ENCODE measurements at places on chromosomes 6 and 20. TPM values are rescaled to one million over a fixed set of nuclear protein-coding genes. Genes with fewer than 3 reads are reported as not detected.

GRCh38 chr20:62529896-62530642 is 54.3 kb upstream of the GATA5 start:
- no peak for DNase-seq

GRCh38 chr6:147666255-147666654 is 157.8 kb downstream of the SAMD5 start:
- no peak for DNase-seq

- DNase-seq, result no peak
Measured at GRCh38 chr6:65280060-65280459, 427.0 kb downstream of the EYS start.

DNA sequence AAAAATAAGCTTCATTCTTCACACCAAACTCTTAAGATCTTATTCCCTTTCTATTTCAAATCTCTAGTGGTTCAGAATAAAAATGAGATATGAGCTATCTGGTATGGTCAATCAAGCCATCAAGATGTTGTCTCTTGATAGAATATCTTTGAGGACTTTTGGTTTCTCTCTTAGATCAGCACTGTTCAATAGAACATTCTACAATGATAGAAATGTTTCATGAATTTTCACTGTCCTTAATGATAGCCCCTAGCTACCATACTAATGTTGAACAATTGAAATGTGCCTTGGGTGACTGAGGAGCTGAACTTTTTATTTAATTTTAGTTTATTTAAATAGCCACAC is 24.1 kb upstream of the HINT3 start:
- no peak for DNase-seq

DNA sequence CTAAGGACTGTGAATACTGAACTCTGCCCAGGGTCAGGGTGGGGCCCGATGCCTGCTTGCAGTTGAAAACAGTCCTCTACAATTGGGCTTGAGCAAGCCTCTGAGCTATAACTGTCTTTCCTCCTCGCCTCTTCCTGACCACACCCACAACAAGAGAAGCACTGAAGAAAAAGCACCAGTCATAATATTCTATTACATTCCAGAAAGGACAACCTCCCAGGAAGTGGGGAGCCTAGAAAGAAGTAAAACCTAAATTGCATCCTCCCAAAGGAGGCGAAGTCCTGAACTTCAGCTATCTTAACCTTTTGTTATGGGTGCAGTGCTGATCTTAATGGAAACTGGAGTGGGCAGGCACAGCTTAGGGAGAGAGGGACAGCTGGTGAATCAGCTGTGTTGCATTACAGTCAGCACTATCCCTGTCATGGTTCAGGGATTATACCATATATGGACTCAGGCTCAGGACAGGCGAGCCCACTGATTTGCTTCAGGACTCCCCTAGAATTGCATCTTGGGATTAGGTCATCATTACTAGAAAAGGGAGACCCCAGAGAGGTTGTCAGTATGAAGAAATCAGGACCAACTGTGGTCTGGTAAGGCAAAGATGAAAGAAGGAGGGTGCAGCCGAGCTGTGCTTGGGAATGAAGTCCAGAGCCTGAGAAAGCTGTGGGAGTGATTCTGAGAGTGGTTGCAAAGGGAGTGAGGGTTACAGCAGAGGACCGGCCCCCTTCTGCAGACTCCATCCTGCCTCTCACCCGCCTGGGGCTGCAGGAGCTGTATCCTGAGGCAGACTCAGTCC is 18.3 kb upstream of the TRAM2 start:
- no peak for DNase-seq

The COQ3 gene
- total RNA-seq, result 7.0 TPM

The OOEP gene
- 0.76 TPM for total RNA-seq
